ENCODE measurements at places on chromosomes 6 and 20.

DNA sequence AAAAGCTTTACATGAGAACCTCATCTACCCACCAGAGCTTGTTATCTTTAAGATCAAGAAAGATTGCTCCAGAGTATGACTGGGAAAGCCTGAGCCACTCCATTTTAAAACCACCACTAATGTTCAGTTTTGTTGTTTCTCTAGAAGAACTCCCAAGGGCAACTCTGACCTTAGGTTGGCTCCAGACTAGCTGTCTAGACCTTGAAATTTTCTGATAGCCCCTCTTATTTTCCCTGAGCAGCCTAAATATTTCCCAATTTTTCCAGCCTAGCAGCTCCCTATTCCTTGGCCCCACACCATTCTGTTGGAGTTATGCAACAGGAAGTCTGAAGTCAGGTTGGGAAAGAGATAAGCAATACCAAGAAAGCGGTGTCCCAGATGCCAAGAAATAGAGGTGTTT, 84.6 kb upstream of the TCF21 start:
- no peak for DNase-seq

- DNase-seq = no peak
Measured at GRCh38 chr6:108364470-108364869, 69.6 kb downstream of the AFG1L start.

DNA sequence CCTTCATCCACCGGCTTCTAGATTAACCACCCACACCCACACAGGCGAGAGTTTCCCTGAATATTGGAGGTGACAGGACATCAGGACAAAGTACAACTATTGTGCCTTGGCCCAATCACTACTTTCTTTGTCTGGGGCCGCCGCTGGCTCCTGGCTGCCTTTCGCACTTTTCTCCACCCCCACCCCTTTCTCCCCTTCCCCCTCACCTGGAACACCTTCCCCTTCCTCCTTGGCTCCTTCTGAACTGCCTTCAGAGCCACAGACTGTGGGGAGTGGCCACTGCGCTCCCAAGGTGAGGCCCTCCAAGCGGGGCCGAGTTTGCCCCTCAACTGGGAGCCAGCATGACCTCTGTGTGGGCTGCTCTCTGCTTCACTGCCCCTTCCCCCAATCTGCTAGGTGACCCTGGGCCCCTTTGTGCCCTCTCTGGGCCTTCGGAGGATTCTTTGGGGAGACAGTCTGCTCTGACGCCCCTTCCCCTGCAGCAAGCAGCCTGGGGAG, 3.0 kb upstream of the VEGFA start:
- no peak for DNase-seq

GRCh38 chr6:37624121-37624520, 73.6 kb downstream of the MDGA1 start:
- DNase-seq = no peak

DNA sequence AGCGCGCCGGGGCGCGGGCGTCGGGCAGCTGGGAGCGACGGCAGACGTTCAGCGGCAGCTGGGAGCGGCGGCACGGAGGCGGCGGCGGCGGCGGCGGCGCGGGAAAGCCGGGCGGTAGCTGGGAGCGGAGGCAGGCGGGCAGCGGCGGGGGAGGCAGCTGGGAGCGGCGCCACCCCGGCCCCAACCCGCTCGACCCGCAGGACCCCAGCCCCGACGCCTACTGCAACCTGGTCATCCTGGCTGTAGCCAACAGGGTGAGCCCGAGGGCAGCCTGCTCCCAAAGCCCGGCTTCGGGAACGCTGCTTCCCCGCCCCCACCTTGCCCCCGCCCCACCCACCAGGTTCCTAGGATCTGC, 8.9 kb downstream of the CCM2L start:
- DNase-seq = no peak

- DNase-seq = no peak
Measured at GRCh38 chr20:1636621-1637020, 16.8 kb upstream of the SIRPB1 start.

GRCh38 chr6:6538261-6538660, 50.3 kb upstream of the LY86 start:
- DNase-seq = no peak

- DNase-seq = no peak
Measured at GRCh38 chr20:9301129-9302090, 213.0 kb upstream of the LAMP5 start.
